ENCODE measurements at places on chromosomes 6 and 20. TPM values are rescaled to one million over a fixed set of nuclear protein-coding genes. Genes with fewer than 3 reads are reported as not detected.
A peak's percentile ranks its signal among the peaks of the same experiment; 100 is the strongest.

ADGB gene
- not detected for total RNA-seq

GABRR2 gene
- total RNA-seq, result 0.34 TPM

KAT14 gene
- total RNA-seq, result 8.4 TPM

TENT5A gene
- total RNA-seq, result 17.8 TPM

LST1 gene
- not detected for total RNA-seq

RFX6 gene
- not detected for total RNA-seq

CD93 gene
- total RNA-seq, result 0.02 TPM

ZBTB46 gene
- 13.9 TPM for total RNA-seq

NRSN1 gene
- total RNA-seq, result not detected

PDCD2 gene
- 60.2 TPM for total RNA-seq

NR2E1 gene
- total RNA-seq, result not detected

SOD2 gene
- 55.9 TPM for total RNA-seq

GRCh38 chr6:1593286-1593957, 16.3 kb upstream of the FOXC1 start:
- no peak for DNase-seq

DNA sequence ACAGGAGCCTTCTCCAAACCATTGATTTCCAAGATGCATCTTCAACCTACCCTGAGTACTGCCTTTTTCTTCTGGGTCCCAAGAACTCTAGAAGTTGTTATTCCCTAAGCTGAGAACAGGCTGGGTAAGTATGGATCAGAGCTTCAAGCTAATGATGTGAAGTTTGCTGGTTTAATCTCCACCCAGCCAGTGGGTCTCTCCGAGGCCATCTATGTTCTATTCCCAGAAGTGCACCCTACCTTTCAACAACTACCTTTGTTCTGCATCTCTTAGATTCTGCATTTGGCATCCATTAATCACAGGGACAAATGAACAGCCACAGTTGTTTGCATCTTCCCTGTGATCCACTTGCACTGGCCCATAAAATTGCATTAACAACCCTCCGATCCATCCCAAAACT, 246.2 kb downstream of the HIVEP2 start:
- no peak for DNase-seq

DNA sequence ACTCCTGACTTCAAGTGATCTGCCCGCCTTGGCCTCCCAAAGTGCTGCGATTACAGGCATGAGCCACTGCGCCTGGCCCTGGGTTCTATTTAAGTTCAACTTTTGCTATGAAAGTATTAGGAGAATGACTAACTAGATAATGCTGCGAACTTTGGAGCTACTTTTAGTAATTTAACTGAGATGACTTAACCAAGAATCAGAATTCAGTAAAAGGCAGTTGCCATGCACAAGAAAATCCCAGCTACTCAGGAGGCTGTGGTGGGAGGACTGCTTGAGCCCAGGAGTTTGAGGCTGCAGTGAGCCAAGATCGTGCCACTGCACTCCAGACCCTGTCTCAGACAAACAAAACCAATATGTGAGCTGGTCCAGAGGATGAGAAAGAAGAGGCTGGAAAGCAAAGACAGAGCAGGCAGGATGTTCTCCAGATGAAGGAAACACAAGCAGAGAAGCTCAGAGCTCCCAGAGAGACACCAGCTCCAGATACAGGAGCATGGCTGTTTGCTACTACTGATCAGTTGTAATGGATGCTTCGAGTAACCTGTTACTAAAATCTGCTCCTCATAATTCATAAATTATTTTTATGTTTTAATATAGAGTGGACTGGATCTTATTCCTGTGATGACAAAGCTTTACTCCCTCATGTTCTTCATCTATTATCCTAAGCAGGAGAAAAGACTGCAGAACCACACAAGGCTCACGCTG, 23.9 kb downstream of the ZNF217 start:
- no peak for DNase-seq

DNA sequence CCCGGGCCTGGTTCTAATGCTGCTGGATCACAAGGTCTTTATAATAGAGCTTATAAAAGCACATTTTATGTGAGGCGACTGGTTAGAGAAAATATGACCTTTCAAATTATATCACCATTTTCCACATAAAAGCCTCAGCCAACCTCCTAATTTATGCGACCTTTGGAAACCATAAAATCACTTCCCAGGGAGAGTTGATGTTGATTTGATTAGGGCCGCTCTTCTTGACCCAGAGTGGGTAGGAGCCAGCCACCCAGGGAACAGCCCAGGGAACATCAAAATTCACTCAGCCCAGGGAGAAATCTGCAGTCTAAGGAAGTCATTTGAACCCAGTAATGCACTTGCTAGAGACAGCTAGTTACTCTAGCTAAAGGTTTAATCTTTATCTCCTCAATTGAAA, 79.8 kb upstream of the TENT5A start:
- DNase-seq, result no peak

GRCh38 chr6:75546381-75546780, 52.8 kb upstream of the FILIP1 start:
- peak; percentile 7 for DNase-seq

DNA sequence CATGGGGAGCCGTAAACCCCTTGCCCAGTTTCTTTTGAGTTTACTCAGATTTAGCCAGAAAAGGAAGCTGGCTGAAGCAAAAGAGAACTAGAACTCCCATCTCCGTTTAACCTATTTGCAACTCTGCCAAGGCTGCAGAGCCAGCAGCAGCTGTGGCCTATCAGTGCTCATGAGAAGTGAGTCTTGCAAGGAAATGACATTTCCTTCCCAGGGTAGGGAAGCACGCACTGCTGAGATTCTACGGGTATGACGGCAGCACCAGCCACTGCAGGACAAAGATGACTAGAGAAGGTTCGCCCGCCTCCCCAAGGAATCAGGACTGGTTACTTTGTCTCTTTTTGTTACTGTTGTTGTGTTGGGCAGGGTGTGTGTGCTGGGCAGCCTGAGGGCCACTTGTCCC, 47.6 kb downstream of the PPP1R3G start:
- DNase-seq, result peak; percentile 76

DNA sequence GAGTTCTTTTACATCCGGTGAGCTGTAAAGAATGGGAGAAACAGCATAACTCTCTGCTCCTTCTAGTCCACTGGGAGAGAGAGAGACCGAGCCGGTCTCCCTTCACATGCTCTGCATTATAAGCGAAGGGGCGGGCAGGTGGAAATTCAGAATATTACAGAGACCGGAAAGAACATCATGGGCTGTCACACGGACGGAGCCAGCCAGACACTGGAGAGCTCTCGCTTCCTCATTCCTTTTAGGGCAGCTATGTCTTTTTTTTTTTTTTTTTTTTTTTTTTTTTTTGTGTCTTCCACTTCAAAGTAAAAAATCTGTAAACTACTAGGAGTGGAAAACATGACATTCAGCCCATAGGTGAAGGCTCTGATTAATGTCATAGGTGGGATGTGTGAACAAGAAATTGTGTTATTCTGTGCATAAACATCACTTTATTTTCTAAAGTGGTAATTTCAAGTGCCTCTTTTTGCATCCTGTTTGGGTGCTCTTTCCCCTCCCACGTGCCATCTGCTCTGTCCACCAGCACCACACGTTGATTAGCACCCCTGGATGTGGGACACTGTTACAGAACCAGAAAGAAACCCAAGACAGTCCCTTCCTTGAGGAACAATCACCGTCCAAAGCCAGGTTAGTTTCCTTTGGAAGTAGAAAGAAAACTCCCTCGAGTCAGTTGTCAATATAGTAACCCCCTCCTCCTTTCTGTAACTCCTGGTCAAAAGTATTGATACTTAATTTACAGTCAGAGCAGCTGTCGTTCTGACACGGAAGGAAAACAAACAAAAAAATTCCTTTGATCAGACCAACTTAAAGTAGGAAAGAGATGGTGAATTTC, at the start of gene TAGAP:
Gene TAGAP, minus strand, starts transcription at position 93 of the 829 bp plus-strand sequence. CDS start 845 bp downstream, outside the sequence.
- no peak for DNase-seq

DNA sequence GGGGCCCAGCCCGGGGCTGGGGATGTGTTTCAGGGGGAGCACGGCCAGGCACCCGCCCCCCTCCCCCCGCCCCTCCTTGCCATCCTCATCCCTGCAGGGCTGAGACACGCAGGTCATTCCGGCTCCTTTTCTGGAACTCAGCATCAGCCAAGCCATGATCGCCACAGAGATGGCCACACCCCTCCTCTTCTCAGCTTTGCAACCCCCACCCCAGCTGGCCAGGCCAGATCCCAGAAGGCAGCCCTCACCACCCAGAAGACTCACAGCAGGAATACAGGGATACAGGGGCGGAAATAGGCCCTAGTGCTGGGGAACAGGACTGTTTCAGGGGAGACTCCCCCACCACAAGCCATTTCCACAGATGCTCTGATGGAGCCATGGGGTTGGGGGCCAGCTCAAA, 33.5 kb downstream of the YTHDF1 start:
- DNase-seq, result no peak

GRCh38 chr6:144321839-144322591, 36.9 kb downstream of the UTRN start:
- peak; percentile 30 for DNase-seq

- DNase-seq, result no peak
Measured at GRCh38 chr6:157864185-157864761, 41.2 kb downstream of the SNX9 start.

DNA sequence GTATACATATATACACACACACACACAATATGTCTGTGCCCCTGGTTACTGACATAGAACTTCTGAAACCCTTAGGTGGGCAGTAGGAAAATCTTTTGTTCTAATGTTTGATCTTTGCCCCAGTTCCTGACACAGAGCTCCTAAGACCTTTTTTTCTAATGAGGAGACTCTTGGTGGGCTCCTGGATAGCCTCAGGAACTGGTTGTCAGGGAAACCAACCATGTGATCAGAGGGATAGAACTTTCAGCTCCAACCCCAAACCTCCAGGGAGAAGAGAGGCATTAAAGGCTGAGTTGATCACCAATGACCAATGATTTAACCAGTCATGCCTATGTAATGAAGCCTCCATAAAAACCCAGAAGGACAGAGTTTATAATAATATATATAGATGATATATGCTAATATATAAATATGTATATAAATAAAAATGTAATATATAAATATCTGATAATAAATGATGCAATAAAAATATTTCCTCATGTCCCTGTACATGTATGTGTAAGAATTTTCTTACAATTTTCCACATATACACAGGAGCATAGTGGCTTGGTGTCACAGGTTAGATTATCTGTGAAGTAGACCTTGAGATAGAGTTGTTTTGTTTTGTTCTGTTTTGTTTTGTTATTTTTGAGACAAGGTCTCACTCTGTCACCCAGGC, 93.3 kb downstream of the GPX5 start:
- no peak for DNase-seq

- no peak for DNase-seq
Measured at GRCh38 chr6:20211037-20211940, 980 bp downstream of the MBOAT1 start.

GRCh38 chr20:18180815-18181214, 43.2 kb downstream of the KAT14 start:
- DNase-seq, result no peak

- DNase-seq, result no peak
Measured at GRCh38 chr6:78476561-78476960, 390.8 kb upstream of the IRAK1BP1 start.

DNA sequence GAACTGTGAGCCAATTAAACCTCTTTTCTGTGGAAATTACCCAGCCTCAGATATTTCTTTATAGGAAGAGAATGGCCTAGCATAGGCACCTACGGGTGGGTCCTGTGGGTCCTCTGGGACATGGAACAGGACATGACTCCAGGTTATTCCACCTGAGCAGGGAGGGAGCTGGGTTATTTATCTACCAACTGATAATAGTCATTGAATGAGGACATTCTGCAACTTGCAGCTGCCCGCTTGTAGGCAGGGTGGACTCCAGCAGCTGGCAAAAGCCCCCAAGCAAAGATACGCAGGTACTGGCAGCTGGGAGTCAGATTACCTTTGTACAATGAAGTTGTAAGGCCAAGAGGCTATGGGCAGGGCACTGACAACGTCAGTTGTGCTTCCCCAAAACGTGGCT, 1.4 kb upstream of the BANF2 start:
- DNase-seq, result no peak

DNA sequence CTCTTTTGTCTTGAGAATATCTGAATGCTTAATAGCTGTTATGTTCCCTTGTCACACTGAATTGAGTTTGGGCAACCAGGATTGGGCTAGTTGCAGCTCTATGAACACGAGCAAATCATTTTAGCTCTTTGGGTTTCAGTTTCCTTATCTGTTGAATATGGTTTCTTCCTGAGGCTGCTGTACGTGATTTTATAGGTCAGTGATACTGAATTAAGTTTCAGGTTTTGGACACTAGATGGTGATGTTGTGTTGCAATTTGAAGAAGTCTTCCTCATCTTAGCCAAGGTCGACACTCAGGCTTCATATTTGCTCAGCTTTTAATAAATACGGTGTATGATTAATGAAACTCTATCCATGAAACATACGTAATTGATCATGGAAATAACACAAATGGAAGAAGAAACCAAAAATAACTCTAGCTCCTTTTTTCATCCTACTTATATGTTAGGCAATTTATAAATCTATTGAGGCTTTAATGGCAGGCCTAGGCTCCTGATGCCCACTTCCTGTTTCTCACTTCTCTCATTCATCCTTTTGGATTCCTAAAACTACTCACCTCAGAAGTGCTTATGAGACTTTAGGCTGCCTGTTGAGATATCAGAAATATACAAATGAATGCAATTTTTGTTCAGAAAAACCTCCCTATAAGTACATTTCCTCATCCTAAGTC, 354.1 kb upstream of the MAP3K7 start:
- peak; percentile 45 for DNase-seq

GRCh38 chr6:82260997-82261732, 13.6 kb upstream of the IBTK start:
- peak; percentile 17 for DNase-seq

GRCh38 chr6:147192278-147192911, 11.8 kb upstream of the STXBP5 start:
- DNase-seq, result no peak

GRCh38 chr6:111263837-111264236, 176.5 kb downstream of the SLC16A10 start:
- DNase-seq, result peak; percentile 75

DNA sequence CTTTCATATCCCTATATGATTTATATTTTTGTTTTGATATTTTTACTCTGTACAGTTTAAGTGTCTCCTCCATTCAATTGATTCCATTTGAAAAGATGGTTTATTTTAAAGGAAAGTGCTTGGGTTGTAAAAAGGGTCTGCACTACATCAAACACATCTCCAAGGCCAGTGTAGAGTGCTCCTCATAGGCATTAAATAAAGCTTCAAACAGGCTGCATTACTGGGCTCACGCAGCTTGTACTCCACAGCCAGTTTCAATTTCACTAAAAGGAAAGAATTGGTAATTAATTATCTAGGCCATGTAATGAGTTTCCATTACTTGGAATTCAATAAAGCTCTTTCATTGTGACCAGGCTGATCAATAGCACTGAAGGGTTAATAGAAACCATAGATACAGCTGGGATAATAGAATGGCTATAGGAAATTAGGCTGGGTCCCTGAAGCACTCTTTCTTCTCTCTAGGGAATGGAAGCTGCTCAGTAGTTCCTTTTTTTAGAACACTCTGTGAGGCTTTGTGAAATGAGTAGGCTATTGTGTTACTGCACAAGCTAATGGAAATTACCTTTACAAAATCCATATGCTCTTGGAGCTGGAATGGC, 442.2 kb downstream of the RNF144B start:
- no peak for DNase-seq

GRCh38 chr6:41572613-41573012, 26.4 kb downstream of the FOXP4 start:
- no peak for DNase-seq

GRCh38 chr6:134642819-134643218, 307.1 kb downstream of the ALDH8A1 start:
- no peak for DNase-seq

GRCh38 chr6:4670824-4671409, 105.3 kb upstream of the CDYL start:
- no peak for DNase-seq

- DNase-seq, result no peak
Measured at GRCh38 chr20:16916165-16916564, 168.0 kb downstream of the OTOR start.

- peak; percentile 84 for DNase-seq
Measured at GRCh38 chr6:121549736-121550135, 114.3 kb downstream of the GJA1 start.

Measured in astrocyte (in vitro differentiated cells and primary cell).